ENCODE measurements at places on chromosomes 13 and 19.

DNA sequence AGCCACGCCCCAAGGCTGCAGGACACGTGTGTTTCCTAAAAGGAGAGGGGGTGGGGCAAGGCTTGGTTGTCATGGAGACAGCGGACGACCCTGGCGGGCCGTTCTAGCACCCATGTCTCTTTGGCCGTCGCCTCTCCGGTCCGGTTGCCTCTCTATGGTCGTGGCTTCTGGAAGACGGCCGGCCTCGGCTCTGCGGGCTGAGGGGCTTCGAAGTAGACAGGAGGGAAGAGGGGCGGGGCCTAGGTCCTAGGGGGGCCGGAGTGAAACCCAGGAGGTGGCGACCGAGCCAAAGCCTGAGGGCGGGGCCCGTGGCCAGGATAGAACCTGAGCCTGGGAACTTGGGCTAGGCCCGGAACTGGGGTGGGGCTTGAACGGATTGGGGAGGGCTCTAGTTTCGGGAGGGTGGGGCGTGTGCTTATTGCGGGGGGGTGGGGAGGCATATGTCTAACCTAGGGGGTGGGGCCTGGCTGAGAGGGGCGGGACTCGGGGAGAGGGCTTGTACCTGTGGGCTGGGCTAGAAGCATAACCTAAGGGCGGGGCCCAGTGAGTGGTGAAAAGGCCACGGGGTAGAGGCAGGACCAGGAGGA, 750 bp upstream of the SLC27A1 start:
- peak; percentile 85 for DNase-seq

- no peak for DNase-seq
Observed at GRCh38 chr13:39952249-39953233, 297.1 kb downstream of the COG6 start.

GRCh38 chr13:49292742-49293486, 45.2 kb downstream of the CDADC1 start:
- DNase-seq: no peak

DNA sequence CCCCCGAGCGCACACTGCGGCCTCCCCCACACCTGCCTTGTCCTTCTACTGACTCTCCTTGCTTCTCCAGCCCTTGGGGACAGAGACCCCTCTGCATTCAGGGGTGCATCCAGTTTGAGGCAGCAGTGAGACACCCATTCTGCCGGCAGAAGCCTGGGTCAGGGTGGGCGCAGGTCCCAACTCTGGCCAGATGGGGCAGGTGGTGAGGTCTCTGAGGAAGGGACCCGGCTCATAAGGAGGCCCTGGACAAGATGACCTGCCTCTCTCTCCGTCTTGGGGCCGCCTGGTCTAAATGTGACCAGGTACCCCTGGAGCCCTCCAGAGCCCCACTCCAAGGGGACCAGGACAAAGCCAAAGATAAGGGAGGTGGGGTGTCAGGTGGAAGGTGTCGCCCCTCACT, 6.1 kb downstream of the CHERP start:
- no peak for DNase-seq

GRCh38 chr19:18473003-18473705, 35.2 kb upstream of the ISYNA1 start:
- DNase-seq: no peak

GRCh38 chr19:38394488-38394887, 6.0 kb downstream of the SPRED3 start:
- no peak for DNase-seq

GRCh38 chr13:80962855-80963254, 621.9 kb upstream of the SPRY2 start:
- DNase-seq: no peak

DNA sequence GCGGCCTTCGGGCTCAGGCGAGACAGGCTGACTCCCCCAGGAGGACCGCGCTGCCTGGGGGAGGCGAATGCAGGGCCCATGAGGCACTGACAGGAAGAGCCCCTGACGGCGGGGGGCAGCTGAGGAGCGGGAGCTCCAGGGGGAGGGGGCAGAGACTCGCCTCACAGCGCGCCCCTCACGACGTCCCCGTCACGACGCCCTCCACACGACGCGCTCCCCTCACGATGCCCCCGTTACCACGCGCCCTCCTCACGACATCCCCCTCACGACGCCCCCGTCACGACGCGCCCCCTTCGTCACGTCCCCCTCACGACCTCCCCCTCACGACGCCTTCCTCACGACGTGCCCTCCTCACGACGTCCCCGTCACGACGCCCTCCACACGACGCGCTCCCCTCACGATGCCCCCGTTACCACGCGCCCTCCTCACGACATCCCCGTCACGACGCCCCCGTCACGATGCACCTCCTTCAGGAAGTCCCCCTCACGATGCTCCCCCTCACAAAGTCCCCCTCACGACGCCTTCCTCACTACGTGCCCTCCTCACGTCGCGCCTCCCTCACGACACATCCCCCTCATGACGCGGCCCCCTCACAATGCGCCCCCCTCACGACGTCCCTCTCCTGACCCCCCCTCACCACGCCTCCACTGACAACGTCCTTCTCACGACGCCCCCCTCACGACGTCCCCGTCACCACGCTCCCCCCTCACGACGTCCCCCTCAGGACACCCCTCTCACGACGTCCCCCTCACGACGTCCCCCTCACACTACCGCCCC, 99.6 kb downstream of the ING1 start:
- DNase-seq: no peak

DNA sequence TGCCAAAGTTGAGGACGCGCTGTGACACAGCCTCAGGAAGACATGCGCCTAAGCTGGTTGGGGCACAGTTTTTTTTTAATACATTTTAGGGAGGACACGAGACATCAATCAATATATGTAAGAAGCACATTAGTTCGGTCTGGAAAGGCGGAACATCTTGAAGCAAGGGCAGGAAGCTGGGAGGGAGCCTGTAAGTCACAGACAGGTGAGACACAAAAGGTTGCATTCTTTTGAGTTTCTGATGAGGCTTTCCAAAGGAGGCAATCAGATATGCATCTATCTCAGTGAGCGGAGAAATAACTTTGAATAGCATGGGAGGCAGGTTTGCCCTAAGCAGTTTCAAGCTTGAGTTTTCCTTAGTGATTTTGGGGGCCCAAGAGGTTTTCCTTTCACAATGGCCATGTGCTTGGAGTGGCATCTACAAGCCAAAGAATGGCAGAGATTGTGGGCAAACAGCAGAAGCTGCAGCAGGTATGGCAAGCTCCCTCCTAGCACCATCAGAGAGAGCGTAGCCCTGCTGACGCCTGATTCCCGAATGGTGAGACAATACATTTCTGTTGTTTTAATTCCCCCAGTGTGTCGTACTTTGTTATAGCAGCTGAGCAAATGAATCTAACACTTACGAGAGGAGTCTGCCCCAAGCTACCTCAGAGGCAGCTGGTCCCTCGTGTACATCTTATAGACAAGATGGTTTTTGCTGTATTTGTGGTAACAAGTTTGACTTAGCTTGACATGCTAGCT, 99.5 kb upstream of the TMTC4 start:
- DNase-seq: no peak

DNA sequence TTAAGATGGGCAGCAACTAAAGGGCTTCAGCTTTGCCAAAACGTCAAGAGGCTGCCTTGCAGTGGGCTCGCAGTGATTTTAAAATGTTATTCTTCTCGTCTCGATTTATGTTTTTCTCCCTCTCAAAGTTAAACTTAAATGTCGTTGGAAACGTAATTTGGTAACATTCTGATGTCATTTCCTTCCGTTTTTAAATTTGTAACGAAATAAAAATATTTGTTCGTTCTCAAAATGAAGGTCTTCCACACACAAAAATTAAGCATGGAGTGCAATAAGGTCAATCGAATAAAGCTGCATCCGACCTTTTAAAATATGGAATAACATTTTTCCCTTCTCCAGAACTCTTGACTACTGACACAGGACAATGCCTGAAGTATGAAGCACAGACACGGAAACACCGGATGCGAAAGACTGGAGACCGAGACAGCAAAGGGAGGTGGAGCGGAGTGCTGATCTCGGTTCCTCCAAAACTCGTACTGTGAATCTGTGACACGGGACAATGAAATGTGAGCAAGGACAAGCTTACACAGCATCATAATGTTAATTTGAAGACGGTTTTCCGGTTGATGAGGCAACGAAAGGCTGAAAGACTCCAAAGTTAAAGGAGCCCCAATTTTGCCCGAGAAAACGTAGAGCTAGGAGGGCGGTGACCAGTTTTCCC, 850 bp downstream of the MTMR6 start:
- DNase-seq: no peak
